ENCODE measurements at places on chromosomes 7 and 10.

DNA sequence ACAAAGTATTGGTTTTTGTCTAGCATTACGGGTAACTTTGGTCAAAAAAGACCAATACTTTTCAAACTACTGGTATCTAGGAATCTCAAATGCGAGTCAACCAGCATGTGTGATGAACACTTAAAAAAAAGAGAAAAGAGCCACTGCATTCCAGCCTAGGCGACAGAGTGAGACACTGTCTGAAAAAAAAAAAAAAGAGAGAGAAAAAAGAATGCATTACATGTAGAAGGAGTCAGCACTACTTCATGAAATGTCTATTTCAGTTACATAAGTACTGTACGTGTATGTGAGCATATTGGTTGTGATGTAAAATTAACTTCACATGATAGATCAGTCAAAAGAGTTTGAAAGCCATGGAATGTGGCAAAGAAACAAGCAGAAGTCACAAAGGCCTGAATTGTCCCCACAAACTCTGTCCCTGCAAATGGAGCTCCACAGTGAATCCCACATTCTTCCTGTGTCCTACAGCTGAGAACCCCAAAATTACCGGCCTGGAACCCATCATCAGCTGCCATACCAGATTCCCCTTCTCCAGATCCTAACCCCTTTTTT is 1.6 kb downstream of the DENND11 start:
- no peak for DNase-seq

GRCh38 chr7:158487631-158488151 is 99.9 kb downstream of the PTPRN2 start:
- no peak for DNase-seq

DNA sequence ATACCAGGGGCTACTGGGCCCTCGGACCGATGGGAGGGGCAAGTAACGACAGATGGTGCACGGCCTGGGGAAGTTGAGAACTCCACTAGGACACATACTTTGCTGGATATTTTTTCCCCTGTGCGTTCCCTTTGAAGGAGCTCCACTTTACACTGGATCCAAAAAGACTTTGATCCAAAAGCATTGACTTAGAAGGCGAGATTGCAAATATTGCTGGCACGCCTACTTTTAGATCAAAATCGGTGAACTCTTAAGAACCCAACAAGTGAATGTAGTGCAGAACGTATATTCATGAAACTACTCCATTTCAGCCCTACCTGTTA is 436 bp upstream of the SLC25A13 start:
- DNase-seq = no peak

DNA sequence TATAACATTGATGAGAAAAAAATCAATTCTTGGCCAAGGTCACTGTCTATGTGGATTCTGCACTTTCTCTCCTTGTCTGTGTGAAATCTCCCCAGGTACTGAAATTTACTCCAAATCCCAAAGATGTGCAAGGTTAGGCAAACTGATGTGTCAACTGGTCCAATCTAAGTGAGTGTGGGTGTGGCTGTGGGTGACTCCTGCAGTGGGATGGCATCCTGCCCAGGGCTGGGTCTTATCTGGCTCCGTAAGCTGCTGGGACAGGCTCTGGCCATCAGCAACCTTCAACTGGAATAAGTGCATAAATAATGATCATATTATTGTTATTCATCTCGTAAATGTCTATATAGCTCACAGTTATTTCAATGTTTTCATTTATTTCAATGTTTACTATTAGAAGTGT is 79.3 kb downstream of the JCAD start:
- no peak for DNase-seq

DNA sequence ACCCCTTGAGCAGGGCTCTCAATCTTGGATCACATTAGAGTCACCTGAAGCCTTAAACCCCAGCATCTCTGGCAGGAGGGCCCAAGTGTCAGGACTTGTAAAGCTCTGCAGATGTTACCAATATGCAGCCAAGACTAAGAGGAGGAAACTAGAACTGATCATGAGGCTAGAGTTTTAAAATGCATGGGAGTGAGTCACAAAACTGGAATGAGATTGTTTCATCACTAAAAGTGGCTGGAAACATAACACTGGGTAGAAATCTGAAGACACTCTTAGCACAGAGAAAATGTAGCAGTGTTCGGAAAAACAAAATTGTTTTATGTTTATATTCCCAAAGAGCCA is 63.3 kb upstream of the GHITM start:
- DNase-seq = peak; percentile 32

DNA sequence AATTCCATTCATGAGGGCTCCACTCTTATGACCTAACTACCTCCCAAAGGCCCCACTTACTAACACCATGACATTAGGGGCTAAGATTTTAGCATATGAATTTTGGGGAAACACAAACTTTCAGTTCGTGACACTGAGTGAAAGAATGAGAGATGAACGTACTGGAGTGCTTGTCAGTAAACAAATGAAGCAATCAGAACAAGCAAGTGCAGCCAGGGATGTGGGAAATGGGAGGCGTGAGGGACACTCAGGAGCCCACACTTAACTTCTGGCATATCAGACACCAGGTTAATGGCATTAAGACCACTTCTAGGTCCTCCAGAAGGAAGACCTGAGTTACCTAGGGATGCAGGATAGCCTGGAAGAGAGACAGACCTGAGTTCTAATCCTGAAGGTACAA is 2.3 kb upstream of the MDFIC start:
- no peak for DNase-seq

DNA sequence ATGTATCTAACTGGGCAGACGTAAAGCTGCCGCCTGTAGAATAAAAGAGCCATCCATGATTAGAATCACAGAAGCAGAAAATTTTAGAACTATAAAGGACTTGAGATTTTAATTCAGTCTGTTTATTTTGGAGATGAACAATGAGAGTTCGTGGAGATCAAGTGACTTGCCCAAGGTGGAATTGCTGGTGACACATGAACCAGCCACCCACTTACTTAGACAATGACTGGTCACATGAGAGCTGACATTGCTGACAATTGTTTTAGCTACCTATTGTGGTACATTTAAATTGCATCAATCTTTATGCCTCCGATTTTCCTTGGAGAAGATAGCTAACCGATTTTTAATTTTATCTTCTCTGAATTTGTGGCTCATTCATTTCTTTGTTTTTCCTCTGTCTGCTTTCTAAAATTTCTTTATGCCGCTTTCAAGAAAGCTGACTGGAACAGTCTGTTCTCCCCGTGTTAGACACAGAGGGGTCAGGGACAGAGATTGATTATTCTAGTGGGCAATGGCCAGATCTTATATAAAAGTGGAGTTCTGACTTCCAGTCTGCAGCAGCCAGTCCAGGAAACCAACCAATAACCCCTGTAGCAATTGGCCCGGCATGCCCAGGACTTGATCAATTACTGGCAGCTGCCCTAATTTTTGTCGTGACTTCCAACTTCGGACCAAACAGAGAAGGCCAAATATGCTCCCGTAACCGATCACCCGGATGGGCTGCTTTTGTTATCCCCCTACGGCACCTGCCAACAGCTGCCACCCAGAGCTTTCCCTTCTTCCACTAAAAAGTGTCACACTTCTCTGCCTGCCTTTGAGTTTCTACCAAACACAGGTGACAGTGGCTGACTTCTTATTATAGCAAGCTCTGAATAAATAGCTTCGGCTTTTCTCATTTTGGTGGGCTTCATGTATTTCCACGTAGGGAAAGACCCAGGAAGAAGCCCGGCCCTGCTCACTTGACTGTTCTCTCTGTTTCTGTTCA is 241.6 kb downstream of the CAMK1D start:
- no peak for DNase-seq

DNA sequence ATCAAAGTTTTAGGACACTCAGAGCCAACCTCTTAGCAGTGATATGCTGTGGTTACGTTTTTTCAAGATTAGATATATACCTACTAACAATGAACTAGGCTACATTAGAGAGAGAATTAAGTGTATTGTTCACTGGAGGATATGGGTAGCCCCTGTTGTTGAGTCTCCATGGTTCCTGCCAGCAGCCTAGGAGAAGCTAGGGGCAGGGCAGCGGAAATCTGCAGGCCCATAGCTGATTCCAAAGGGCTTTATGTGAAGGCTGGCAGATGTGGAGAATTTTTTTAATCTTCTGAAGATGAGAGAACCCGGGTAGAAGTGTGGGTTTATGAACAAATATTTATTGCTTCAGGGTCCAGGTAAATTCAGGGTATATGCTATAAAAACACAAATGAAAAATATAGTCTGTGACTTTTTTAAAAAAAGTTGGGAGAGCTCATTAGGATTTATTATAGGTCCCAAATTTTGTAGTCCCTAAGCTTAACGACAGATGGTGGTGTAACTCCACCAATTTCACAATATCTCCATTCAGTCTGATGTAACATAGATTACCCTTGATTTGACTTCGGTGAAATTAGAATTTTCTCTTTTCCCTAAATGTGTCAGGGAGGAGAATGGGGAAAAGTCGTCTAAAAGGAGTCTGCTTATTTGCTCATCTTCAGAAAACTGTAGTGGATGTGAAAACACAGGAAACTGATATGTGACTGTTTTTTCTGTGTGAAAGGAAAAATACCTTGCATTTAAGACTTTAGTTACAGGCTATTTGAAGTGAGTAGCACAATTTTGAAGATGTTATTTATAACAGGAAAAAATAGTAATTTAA is 163.0 kb upstream of the PPP1R3A start:
- DNase-seq = peak; percentile 69

DNA sequence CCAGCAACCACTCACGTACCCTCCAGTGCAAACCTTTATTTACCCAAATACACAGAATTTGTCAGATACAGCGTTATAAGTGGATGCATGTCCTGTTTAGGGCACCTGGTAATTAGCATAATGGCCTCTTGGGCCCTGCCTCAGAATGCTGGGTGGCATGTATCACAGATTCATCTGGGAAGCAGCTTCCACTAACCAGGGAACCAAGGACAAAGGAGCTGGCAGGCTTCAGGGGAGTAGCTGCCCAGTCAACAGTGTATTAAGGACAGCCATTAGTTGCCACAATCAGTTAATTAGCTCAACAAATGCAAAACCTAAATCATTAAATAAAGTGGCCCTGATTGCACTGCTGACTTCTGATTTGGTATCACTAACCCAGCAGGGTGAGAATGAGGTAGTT is 105.7 kb downstream of the RAPGEF5 start:
- peak; percentile 27 for DNase-seq

DNA sequence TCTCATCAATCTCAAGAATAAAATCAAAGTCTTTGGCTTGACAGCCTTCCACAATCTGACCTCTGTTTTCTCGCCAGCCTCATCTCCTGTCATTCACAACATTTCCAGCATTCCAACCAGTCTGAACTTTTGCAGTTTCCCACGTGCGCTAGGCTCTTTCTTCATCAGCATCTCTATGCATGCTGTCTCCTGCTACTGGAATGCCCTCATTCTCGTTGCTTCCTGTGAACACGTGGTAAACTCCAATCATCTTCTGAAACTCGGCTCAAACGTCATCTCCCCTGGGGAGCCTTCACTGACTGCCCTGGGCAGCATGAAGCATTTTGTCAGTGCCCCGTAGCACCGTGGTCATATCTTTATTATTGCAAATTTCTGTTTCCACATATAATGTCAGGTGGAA is 12.2 kb upstream of the RSBN1L start:
- DNase-seq = peak; percentile 93

DNA sequence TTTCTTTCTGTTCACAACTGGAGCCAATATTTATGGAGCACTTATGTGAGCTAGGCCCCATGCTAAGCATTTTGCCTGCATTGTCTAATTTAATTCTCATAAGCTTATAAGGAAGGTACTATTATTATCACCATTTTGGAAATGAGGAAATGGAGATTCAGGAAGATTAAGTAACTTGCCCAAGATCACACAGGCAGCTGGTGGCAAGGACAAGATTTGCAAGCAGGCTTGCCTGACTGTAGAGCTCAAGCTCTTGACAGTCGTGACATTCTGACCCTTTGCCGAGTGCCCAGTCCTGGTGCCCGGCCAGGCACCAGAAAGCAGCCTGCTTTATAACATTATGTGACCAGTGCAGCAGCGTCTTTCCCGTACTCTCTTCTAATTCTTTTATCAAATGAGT is 38.2 kb downstream of the WNT2 start:
- DNase-seq = no peak

GRCh38 chr10:80664071-80664680 is 126.5 kb downstream of the SH2D4B start:
- DNase-seq = peak; percentile 91

DNA sequence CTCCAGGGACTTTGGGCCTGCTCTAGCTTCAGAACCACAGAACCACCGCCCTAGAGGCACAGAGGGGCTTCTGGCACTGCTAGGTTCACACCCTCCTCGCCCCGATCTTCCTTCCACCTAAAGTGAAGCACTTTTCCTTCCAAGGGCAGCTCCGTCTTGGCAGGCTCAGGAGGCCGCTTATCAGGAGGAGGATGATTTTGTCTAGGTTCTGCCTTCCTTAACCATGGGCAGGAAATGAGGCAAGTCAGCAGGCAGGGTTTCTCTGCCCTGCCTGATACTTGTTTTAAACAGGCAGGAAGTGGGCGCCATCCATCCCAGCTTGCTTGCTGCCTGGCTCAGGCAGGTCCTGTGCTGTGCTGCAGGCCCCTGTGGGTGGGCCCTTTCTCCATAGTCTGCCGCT is 8.3 kb upstream of the ATP6V0E2 start:
- no peak for DNase-seq

GRCh38 chr7:95105627-95106026 is 198.2 kb downstream of the PPP1R9A start:
- no peak for DNase-seq

DNA sequence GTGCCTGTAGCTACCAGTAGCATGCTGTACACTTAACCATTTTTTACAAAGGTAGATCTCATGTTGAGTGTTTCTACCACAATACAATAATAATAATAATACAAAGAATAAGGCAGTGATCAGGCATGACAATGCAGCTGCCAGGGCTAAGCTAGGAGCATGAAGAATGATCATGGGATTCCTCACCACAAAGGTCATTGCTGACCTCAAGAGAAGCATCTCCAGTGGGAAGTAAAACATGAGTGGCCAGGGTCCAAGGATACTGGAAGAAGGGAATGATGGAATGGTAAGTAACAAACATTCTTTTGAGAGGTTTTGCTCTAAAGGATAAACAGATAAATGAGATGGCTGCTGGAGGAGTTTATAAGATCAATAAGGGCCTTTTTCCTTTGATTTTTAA is 591.1 kb downstream of the TNS3 start:
- DNase-seq = no peak

DNA sequence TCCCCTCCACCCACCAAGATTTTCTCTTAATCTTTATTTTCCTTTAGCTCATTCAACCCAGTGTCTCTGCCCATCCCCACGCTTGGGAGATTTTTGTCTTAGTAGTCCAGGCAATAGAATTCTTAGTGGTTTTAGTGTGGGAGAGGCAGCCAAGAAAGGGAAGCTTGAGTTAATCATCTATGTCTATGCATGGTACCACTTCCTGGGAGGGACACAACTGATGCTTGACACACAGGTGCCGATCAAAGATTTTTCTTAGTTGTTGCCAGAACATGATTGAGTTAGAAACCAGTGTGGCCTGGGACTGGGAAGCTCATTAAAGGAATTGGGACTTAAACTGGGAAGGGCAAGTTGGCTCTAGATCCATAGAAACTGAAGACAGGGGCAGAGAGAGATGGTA is 3.1 kb downstream of the STRA8 start:
- DNase-seq = no peak

DNA sequence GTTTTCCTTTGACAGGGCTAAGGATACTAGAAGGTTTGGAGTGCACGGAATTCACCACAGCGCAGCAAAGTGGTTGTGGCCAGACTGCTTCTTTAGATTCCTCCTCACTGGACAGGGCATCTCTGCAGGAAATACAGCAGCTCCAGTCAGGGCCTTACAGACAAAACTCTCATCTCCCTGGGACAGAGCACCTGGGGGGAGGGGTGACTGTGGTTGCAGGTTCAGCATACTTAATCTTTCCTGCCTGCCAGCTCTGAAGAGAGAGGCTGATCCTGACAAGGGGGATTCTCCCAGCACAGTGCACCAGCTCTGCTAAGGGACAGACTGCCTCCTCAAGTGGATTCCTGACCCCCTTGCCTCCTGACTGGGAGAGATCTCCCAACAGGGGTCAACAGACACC is 1257.9 kb downstream of the NXPH1 start:
- peak; percentile 40 for DNase-seq
